ENCODE measurements at places on chromosomes 5 and 9.

DNA sequence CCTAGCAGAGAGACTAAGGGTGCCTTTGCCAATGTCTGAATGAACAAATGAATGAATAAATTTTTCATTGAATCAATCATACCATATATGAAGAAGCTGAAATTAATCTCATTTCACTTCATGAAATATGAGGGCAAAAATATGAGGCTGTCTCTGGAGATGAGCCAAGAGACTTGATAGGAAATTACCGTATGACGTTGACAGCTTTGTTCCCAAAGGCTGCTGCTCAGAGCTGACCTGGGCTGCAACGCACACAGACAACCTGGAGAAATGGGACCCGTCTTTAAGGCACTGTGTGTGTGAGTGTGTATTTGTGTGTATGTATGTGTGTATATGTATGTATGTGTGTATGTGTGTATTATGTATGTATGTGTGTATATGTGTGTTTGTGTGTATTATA, 226.1 kb downstream of the IRX2 start:
- DNase-seq, result no peak

DNA sequence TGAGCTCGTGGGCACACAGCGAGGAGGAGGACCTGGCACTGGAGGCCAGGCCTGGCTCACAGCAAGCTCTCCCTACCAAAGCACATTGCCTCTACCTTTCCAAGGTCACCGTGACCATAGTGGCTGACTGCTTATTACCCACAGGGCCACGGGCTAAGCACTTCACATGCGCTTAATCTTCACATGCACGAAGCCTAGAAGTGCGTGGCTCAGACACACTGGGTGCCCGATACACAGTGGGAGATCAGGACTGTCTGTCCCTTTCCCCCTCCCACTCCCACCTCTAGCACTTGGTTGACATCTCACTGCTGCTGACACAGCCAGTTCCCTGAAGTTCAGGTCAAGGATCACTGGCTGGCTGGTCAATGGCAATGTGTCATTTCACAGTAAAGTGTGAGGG, 23.6 kb downstream of the LHX6 start:
- DNase-seq, result no peak

- DNase-seq, result no peak
Measured at GRCh38 chr5:28408186-28408585, 1369.8 kb upstream of the CDH9 start.

DNA sequence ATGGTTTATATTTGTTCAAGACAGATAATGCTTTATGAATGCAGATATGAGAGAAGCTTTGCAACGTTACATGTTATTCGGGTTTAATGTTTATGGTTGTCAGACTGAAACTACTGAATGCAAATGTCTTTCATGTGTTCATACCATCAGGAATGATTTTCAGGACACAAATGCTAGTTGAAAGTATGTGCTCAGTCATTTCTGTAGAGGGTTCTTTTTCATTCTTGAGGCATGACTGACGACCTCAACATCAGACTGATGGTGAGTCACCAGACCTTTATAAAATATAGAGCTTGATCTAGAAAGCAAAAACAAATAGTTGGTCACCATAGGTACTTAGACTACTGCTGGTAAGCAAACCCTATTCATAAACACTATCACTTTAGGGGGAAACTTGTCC, 287.3 kb upstream of the NUDT12 start:
- no peak for DNase-seq

GRCh38 chr5:33074548-33074947, 363.4 kb downstream of the NPR3 start:
- no peak for DNase-seq

- DNase-seq, result no peak
Measured at GRCh38 chr5:127958421-127959011, 125.0 kb upstream of the SLC12A2 start.

DNA sequence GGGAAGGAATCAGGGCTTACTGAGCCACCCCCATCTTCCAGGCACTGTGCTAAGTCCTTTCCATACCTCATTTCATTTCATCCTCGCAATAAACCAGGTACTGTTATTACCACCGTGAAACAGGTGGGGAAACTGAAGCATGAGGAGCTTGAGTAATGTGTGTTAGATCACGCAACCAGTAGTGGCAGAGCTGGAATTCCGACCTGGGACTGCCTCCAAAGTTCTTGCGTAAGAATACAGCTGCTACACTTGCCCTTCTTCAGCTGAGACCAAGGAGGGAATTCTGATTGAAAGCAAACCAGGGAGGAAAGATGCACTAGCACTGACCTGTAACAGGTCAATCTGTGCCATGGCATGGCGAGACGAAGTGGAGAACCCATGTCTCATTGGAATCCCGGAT, 113.4 kb upstream of the MSX2 start:
- DNase-seq, result no peak

- DNase-seq, result no peak
Measured at GRCh38 chr5:132480546-132480892, 10.1 kb downstream of the IRF1 start.

DNA sequence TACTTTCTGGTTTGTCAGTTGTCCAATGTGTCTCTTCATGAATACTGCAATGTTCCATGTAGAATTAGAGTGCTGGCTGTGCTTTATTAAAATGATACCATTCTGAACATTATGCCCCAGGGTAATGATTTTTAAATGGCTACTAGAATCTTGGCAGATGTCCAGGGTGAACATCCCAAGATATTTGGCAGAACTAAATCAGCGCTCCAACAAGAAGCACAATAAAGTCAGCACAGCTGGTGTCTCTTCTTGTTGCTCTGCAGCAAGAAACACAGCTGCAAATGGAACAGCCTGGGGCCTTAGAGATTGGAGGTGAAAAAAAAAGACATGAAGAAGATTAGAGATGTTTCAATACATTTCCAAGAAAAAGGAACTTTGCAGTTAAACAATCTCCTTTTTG, 248.3 kb downstream of the CDH18 start:
- DNase-seq, result no peak

- no peak for DNase-seq
Measured at GRCh38 chr5:116152169-116152568, 67.3 kb downstream of the COMMD10 start.

GRCh38 chr5:171525085-171525484, 105.6 kb downstream of the FGF18 start:
- DNase-seq, result no peak

- DNase-seq, result no peak
Measured at GRCh38 chr5:79464695-79465332, 49.1 kb downstream of the HOMER1 start.

DNA sequence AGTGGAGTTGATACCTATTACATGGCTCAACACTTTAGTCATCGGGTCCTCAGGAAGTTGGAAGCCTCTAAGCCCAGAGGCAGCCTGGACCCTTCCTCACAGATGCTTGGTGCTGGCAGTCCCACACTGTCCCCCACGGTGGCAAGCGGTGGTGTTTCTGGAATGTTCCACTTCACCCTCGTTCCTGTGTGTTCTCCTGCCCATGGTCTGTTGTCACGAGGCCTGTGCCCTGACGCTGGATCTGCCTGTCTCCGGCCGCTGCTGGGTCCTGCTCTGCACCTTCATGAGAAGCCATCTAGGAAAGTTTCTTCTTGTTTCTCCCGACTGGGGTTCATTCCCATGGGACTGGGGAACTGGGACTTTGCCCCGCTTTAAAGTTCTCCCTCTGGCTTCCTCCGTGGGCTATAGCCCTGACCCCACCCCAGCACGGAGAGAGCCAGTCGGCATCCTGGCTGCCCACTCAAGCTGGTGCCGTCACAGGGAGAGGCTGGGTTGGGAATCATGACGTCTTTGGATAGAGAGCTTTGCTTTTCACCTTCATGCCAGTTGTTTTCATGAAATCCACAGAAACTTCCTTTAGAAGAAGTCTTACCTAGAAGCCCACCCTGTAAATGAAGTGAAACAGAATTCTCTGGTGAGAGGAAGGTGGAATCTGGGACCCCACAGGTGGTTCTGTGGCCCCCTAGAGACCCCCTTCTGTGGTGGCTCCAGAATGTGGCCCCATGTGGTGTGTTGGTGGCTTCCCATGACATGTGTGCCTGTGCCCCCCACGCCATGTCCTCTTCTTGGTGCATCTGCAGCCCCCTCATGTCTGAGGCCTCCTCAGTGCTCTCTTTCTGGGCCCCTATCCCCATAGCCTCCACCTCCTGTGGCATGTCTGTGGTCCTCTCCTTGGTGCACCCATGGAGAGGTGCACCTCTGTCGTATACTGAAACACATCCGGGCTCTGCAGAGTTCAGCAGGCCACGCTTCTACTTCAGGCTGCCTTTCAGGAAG, 43.8 kb downstream of the TRIP13 start:
- DNase-seq, result no peak

GRCh38 chr9:34413231-34413852, 36.6 kb upstream of the MYORG start:
- peak; percentile 68 for DNase-seq

Measured in DND-41 (cell line).